Activated B cell treated with CpG ODN at 0.5 μM for 24 hours (primary cell): ENCODE measurements at places on chromosomes 1 and 21.

DNA sequence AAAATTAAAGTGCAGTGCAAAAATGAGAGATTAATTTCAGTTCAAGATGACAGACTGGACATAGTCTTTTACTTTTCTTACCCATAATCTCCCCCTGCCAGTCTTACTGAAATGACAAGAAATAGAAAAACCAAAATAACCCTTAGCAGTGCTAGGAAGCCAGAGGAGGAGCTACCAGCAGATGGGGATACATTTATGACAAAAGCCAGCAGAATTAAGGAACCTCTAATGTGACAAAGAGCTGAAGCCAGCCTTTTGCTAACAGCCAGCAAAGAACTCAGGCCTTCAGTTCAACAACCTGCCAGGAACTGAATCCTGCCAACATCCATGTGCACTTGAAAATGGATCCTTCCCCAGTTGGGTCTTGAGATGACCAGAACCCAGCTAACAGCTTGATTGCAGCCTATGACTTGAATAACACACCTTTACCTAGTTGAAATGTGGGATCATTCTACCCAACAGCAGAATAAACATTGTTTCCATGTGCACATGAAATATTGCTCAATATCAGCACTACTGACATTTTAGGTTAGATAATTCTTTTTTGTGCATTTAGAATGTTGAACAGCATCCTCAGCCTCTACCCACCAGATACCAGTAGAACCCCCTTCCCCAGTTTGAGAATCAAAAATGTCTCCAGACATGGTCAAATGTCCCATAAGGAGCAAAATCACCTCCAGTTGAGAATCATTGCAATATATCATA lies 7.9 kb upstream of the TRAF5 start:
- H3K4me3 ChIP-seq = no peak overlapping the region
- peaks cover 9% of the 10 kb centered on the region for H3K36me3 ChIP-seq
- DNase-seq = no peak
- peaks cover 10% of the 10 kb centered on the region for H3K4me1 ChIP-seq
- no peaks in the 10 kb centered on the region for H3K27me3 ChIP-seq

- no peak overlapping the region for H3K27ac ChIP-seq
- H3K27me3 ChIP-seq = no peaks in the 10 kb centered on the region
- no peaks in the 10 kb centered on the region for H3K4me1 ChIP-seq
- no peaks in the 10 kb centered on the region for H3K36me3 ChIP-seq
- DNase-seq = no peak
These were observed 13.0 kb upstream of the SLC35A3 start for GRCh38 chr1:99956755-99957154.

GRCh38 chr1:226203240-226203639 lies 16.7 kb upstream of the ACBD3 start:
- H3K4me3 ChIP-seq = no peak overlapping the region
- no peak overlapping the region for H3K27ac ChIP-seq
- peaks cover 2% of the 10 kb centered on the region for H3K27me3 ChIP-seq
- H3K36me3 ChIP-seq = no peaks in the 10 kb centered on the region

DNA sequence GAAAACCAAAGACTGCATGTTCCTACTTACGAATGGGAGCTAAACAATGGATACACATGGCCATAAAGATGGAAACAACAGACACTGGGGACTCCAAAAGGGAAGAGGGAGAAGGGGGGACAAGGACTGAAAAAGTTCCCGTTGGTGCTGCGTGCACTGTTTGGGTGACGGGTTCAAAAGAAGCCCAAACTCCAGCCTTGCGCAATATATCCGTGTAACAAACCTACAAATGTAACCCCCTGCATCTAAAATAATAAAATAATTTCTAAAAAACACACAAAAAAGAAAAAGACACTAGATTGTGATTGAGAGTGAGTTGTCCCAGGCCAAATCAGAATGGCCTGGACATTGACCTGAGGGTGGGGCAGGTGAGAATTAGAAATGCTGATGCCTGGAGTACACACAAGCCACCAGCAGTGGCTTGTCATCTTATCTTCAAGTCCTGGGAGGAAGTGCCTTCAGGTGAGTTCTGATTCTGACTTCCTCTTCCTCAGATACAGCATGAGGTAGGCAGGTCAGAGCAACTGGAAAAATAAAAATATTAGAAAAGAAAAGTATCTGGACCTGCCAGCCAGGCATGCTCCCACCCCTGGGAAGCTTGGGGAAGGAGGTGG lies 54.7 kb downstream of the SPATA46 start:
- no peak overlapping the region for H3K4me3 ChIP-seq
- H3K4me1 ChIP-seq = no peaks in the 10 kb centered on the region
- DNase-seq = no peak
- H3K36me3 ChIP-seq = no peaks in the 10 kb centered on the region
- H3K27ac ChIP-seq = no peak overlapping the region
- peaks cover 16% of the 10 kb centered on the region for H3K27me3 ChIP-seq

DNA sequence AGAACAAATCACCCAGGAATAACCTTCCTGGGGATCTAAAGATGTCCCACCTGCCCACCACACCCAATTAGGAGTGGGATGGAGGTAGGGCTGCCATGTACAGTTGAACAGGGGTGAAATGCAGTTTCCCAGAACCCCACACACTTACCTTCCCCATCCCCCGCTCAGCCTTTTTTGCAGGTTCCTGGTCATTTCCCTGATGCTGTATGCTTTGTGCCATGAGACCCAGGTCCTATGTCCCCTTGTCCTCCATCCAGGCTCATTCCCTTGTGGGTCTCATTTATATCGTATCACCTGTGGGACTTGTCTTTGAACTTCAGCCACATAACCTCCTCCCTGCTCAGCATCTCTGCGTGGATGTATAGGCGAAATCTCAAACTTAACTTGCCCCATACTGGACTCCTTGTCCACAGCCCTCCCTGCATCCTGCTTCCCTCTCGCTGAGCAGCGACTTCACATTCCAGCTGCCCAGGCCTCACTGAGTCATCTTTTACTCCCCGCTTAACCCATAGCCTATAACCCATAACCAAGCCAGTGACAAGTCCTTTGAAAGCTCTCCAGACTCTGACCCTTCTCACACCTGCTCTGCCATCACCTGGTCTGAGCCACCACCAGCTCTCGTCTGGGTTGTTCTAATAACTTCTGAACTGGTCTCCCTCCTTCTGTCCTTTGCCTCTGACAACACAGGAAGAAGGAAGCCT lies 4.7 kb downstream of the LDLRAD2 start:
- no peak overlapping the region for H3K4me3 ChIP-seq
- no peak overlapping the region for H3K27ac ChIP-seq
- no peaks in the 10 kb centered on the region for H3K36me3 ChIP-seq
- no peak for DNase-seq
- no peaks in the 10 kb centered on the region for H3K27me3 ChIP-seq

GRCh38 chr1:145716641-145717345 lies 2.5 kb upstream of the CD160 start:
- H3K4me3 ChIP-seq = no peak overlapping the region
- H3K4me1 ChIP-seq = peaks cover 12% of the 10 kb centered on the region
- no peak overlapping the region for H3K27ac ChIP-seq
- H3K27me3 ChIP-seq = peaks cover 14% of the 10 kb centered on the region

DNA sequence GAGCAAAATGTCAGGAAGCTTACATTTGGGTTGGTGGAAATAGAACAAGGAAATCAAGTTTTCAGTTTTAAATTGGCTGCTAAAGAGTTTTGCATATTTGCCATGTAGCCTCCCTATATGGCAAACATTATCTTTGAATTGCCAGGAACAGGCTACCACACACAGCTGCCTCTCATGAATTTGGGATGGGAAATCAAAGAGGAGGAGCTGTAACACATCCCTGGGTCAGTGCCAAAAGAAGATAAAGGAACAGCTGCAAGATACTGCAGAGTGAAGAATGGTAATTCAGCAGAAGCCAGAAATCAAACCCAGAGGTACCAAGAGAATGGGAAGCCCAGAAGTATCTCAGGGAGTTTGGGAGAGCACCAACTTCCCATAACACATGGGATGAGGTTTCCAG lies 18.6 kb upstream of the RASAL2 start:
- H3K36me3 ChIP-seq = no peaks in the 10 kb centered on the region
- no peak overlapping the region for H3K4me3 ChIP-seq
- H3K4me1 ChIP-seq = no peaks in the 10 kb centered on the region
- no peak for DNase-seq

GRCh38 chr1:108130794-108131193 lies 69.3 kb downstream of the SLC25A24 start:
- H3K27me3 ChIP-seq = no peaks in the 10 kb centered on the region
- no peak overlapping the region for H3K27ac ChIP-seq
- H3K4me3 ChIP-seq = no peak overlapping the region
- peaks cover 27% of the 10 kb centered on the region for H3K36me3 ChIP-seq
- no peak for DNase-seq

DNA sequence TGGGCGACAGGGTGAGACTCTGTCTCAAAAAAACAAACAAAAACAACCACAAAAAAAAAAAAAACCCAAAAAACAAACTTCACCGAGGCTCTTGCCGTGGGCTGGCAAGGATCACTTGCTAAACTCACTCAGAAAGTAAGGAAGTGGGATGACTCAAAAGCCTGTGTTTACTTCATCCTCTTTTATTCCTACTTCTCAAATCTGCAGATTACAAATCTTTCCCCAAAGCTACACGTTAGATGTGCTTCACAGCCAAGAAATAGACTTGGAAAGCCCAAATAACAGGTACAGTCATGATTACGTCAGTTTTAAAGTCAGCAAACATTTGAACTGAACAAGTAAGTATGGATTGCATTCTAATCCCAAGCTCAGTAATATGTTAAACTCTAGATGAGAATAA lies 359.3 kb downstream of the ADGRL2 start:
- H3K4me3 ChIP-seq = no peak overlapping the region
- H3K4me1 ChIP-seq = peaks cover 4% of the 10 kb centered on the region

DNA sequence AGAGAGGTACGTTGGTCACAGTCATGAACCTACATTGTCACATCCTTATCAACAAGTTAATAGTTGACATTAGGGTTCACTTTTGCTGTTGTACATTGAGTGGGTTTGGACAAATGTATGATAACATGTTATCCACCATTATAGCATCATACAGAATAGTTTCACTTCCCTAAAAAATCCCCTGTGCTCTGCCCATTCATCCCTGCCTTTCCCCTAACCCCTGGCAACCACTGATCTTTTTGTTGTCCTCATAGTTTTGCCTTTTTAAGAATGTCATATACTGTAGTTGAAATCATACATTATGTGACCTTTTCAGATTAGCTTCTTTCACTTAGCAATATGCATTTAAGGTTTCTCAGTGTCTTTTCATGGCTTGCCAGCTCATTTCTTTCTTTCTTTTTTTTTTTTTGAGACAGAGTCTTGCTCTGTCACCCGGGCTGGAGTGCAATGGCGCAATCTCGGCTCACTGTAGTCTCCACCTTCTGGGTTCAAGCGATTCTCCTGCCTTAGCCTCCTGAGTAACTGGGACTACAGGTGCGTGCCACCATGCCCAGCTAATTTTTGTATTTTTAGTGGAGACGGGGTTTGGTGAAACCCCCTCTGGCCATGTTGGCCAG lies 50.6 kb downstream of the UCK2 start:
- DNase-seq = no peak
- peaks cover 47% of the 10 kb centered on the region for H3K4me1 ChIP-seq
- H3K27ac ChIP-seq = peak overlapping the region; percentile 39
- H3K4me3 ChIP-seq = no peak overlapping the region

DNA sequence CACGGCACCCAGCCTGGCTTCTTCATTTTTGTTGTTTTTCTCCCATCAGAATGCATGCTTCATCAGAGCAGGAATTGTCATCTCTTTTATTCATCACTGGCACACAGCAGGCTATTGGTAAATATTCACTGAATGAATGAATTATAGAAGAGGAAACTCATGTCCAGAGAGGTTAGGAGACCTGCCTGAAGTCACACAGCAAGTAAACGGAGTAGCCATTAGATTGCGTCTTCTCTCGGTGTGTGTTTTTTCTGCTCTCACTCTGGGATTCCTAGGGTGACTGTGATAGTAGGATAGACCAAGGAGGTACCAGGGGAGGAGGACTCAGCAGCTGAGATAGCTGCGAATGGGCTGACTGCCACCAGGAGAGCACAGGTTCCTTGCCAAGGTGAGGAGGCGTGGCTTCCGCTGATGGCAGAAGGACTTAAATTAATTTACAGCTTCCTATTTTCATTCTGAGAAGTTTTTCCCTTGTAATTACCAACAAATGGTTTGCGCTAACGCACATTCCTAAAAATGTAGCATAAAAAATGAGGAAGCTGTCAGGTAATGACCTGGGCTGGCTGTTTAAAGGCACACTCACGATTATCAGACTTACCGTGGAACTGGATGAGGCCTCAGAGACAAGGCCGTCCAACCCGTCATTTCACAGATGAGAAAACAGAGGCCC lies 4.5 kb upstream of the NCMAP start:
- peaks cover 29% of the 10 kb centered on the region for H3K4me1 ChIP-seq
- H3K4me3 ChIP-seq = no peak overlapping the region
- H3K36me3 ChIP-seq = no peaks in the 10 kb centered on the region
- peaks cover 7% of the 10 kb centered on the region for H3K27me3 ChIP-seq
- DNase-seq = no peak
- no peak overlapping the region for H3K27ac ChIP-seq

- H3K27me3 ChIP-seq = peaks cover 12% of the 10 kb centered on the region
- peaks cover 4% of the 10 kb centered on the region for H3K4me1 ChIP-seq
- no peaks in the 10 kb centered on the region for H3K36me3 ChIP-seq
- H3K27ac ChIP-seq = no peak overlapping the region
- no peak for DNase-seq
These were observed 90.1 kb downstream of the PRDM16 start for GRCh38 chr1:3159121-3159520.
